HS-5 (cell line): ENCODE measurements at places on chromosomes 11 and 22.

- DNase-seq: no peak
Observed at GRCh38 chr11:61163714-61164605, 2.7 kb upstream of the VPS37C start.

DNA sequence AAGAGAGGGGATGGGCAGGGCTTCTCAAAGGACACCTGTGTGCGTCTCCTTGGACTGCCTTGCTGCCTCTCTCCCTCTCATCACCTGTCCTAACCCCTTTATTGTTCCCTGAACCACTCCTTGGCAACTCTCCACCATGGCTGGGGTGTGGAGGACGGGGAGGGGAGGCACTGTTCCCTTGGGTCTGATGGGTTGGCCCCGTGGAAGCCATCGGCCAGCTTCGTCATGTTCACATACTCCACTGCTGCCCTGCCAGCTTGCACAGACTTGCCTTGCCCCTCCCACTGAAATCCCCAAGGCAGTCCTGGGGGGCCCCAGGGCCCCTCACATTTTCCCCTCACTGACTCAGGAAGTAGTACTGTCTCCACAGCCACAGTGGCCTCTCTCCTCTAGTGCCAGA is 36.1 kb upstream of the LRRC32 start:
- no peak for DNase-seq

DNA sequence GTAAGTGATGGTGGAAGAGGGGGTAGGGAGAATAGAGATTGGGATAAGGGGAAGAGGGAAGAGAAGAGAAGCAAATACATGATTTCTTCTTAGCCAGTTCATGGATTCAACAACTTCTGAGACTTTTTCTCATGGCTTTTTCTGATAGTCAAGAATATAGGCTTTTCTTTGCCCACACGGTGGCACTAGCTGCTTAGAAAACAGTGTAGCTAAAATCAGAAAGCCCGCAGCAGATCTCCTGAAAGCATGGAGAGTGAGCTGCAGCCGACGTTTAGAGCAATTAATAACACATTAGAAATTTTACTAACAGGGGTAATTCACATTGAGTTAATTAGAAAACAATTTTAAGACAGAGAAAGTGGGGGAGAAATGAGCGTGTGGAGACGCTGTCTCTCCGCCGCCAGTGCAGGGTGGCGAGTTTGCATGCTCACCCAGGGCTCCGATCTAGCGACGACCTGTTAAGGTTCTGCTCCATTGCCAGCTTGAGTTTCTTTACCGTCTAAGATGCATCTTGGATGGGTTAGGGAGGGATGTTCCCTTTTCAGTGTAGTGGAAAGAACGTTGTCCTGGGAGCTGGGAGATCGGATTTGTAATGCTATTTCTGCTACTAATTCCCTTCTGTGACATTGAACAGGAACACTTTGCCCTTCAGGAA is 3.3 kb upstream of the RAG1 start:
- peak; percentile 38 for DNase-seq

DNA sequence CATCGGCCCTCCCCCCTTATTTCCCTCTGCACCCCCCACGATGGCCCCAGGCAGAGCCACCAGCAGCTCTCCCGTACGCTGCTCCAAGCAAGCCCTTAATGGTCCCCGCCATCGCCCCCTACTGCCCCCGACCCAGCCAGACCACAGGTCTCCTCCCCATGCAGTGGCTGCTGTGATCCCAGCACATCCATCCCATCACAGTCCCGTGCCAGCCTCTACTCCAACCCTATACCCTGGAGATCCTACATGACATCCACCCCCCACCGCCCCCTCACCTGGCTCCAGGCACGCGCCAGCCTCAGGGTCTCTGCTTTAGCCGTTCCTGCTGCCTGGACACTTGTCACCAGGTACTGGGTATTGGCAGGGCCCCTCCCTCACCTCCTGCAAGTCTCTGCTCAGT is 85.8 kb upstream of the RTL6 start:
- DNase-seq: no peak

GRCh38 chr11:133787379-133788141 is 57.8 kb downstream of the SPATA19 start:
- no peak for DNase-seq

DNA sequence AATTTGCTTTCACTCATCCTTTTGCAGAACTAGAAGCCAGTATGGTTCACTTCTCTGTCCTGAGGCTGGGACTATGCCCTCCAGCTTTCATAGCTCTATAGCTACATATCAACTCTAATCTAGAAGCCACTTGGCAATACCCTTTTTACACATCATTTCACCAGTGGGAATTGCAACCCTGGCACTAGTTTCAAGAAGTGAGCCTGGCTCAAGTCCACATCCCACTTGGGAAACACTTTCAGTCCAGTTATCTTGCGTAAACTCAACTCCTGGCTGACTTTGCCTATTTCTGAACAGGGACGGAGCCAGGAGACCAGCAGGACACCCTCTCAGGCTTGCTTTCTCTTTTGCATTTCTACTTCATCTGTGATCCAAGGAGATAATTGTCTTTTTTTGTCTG is 19.9 kb upstream of the FAT3 start:
- DNase-seq: no peak

DNA sequence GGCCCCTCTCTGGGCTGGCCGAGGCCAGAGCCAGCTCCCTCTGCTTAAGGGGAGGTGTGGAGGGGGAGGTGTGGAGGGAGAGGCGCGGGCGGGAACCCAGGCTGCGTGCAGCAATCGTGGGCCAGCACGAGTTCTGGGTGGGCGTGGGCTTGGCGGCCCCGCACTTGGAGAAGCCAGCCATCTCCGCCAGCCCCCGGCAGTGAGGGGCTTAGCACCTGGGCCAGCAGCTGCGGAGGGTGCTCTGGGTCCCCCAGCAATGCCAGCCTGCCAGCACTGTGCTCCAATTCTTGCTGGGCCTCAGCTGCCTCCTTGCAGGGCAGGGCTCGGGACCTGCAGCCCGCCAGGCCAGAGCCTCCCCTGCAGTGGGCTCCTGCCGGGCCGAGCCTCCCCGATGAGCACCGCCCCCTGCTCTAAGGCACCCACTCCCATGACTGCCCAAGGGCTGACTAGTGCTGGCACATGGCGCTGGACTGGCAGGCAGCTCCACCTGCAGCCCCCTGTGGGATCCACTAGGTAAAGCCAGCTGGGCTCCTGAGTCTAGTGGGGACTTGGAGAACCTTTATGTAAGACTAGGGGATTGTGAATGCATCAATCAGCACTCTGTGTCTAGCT is 96.7 kb upstream of the OR9G4 start:
- no peak for DNase-seq

GRCh38 chr11:79852176-79852575 is 411.3 kb upstream of the TENM4 start:
- no peak for DNase-seq

DNA sequence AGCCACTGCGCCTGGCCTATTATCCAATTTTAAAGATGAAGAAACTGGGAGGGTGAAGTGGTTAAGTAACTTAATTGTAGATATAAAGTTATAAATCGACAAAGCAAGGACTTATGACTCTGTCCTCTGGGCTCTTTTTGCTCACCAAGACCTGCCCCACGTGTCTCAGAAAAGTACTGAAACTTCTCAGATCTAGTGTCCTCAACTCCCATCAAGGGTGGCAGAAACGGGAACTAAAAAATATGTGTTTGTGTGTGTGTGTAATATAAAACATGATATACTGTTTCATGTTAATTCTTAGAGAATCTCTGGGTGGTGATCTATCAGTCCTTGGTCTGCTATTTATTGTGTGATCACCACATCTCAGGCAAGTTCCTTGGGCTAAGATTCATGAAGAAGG is 104.9 kb downstream of the GAB2 start:
- no peak for DNase-seq

DNA sequence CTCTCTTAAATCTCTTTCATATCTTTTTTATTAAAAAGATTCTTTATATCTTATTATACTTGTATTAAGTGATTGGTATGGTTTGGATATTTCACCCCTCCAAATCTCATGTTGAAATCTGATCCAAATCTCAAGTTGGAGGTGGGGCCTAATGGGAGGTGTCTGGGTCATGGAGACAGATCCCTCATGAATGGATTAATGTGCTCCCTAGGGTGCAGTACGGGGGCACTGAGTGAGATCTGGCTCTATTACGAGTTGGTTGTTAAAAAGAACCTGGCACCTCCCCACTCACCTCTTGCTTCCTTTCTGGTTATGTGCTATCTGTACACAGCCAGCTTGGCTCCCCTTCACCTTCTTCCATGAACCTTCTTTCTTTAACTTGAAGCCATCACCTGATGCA is 149.6 kb downstream of the CWF19L2 start:
- DNase-seq: no peak

GRCh38 chr11:106400949-106401570 is 323.6 kb downstream of the AASDHPPT start:
- no peak for DNase-seq

- no peak for DNase-seq
Observed at GRCh38 chr11:6455070-6455469, 14.3 kb upstream of the HPX start.

DNA sequence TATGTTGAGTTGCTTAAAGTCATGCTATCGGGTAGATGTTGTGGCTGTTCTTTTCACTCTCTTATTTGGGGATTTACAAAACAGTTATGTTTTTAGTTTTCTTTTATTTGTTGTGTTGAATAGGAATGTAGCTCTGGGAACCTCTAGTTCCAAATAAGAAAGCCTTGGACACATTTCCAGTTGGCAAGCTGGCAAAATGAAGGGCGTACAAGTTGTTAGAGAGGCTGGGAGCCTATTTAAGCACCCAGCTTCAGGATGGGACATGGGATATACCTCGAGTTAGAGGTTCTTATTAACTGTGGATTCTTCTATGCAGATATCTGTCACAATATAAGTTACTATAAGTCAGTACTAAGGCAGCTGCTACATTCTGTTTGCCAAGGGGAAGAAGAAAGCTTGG is 22.8 kb downstream of the PPARA start:
- DNase-seq: no peak

DNA sequence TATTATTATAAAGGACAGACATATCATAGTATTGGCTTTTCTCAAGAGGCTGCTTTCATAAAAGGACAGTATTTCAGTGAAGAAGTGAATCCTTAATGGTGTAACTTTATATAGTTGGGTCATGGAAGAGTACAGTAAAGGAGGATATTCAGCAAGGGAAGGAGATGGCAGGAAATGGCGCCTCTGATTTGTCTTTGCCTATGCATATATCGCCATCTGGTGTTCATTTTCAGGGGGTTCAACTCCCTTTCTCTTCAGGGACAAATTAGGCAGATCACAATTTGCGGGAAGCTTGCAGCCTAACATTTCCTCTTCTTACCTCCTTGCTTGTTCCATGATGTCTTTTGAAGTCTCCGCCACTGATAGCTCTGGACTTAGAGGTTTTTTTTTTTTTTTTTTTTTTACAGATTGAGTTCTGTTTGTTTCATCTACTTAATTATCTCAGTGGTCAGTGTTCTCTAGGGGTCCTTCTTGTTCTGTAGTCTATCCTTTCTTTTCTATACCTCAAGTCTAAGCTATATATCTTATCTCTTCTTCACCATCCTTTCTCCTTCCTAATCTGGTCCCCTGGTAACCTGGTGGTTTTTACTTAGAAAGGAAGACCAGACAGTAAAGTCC is 21.8 kb upstream of the RRM1 start:
- DNase-seq: peak; percentile 50

- DNase-seq: no peak
Observed at GRCh38 chr11:85231588-85231987, 395.6 kb downstream of the DLG2 start.

- no peak for DNase-seq
Observed at GRCh38 chr11:72223615-72224563, 678 bp upstream of the INPPL1 start.

- no peak for DNase-seq
Observed at GRCh38 chr11:64538501-64538951, 52.5 kb upstream of the SLC22A12 start.

DNA sequence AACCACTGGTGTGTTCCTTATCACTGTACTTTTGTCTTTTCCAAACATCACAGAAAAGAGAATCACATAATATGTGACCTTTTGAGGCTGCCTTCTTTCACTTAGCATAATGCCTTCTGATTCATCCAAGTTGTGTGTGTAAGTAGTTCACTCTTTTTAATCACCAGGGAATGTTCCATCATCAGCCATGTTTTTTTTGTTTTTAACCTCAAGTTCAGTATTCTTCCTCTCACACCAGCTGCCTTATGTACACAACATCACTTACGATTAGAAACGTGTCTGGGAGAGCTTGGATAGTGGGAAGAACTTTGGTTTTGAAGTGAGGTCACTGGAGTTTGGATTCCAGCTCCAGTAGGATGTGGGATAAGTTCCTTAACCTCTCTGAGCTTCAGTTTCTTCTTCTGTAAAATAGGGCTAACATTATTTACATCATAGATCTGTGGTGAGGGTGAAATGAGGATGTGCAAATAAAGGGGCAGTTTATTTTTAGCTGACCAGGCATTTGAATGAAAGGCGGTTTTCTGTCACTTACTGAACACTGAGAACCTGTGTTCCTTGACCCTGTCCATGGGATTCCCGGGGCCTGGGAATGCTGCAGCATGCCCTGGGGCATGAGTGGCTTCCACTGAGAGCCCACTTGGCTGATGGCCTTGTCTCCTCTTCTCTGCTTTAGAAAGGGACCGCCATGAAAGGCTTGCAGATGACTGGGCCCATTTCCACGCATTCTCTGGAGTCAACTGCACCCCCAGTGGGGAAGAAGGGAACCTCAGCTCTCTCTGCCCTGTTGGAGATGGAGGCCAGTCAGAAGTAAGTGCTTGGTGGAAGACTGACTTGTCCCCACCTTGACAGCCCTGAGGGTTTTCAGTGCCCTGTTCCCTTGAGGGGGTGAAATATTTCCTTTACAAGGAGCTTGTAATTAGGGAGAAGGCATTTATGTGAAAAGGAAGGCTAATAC is 92.6 kb downstream of the DEPDC5 start:
- no peak for DNase-seq

DNA sequence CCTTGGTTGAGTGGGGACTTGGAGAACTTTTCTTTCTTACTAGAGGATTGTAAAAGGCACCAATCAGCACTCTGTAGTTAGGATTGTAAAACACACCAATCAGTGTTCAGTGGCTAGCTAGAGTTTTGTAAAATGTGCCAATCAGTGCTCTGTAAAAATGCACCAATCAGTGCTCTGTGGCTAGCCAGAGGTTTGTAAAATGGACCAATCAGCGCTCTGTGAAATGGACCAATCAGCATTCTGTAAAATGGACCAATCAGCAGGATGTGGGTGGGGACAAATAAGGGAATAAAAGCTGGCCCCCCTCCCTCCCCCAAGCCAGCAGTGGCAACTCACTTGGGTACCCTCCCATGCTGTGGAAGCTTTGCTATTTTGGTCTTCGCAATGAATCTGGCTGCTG is 5.5 kb upstream of the DRG1 start:
- no peak for DNase-seq

DNA sequence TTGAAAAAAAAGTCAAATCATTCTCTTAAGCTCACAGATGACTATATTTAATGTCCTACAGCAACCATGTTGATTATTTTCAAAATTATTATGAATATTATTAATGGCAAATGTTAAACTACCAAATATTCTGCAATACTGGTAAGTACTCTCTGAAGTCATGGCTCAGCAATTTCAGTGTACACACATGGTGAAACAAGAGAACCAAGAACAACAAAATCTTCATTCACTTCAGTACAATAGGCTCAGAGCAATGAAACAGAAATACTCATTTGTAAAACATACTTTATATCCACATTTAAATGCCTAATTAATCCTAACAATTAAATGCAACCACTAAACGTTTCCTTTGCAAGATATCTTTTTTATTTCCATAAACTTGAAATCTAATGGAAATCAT is 347.2 kb downstream of the TTC28 start:
- no peak for DNase-seq
